Chondrocyte (in vitro differentiated cells): ENCODE measurements at places on chromosomes 2 and 18. TPM values are rescaled to one million over a fixed set of nuclear protein-coding genes. Genes with fewer than 3 reads are reported as not detected.

GRCh38 chr2:69118609-69119008 is 105.6 kb downstream of the ANTXR1 start:
- no peak for DNase-seq

GRCh38 chr18:2797951-2798350 is 48.9 kb upstream of the EMILIN2 start:
- DNase-seq: no peak

GRCh38 chr2:148982282-148982681 is 56.2 kb upstream of the LYPD6B start:
- no peak for DNase-seq

DNA sequence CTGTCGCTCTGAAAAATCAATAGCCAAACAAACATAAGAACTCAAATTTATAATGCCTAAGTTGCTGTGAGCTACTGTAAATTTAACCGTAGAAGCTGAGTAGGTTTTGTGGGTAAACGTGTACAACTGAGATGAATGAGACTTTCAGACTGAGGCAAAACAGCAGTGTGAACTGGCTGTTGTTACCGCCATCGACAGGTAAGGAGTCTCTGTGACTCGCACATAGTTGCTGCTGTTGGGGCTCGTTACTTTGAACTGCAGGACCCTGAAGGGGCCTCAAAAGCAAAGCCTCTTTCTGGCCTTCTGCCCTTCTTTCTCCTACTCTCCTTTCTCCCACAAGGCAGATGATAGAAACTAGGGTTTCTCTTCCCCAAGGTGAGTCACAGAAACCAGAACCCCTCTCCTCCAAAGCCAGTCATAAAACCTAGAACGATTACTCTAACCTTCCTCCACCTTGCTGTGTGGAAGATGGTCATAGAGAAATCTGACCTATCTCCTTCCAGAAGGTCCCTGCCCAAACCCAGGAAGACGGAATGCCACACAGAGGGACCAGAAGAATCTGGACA is 101.2 kb downstream of the DLGAP1 start:
- no peak for DNase-seq

DNA sequence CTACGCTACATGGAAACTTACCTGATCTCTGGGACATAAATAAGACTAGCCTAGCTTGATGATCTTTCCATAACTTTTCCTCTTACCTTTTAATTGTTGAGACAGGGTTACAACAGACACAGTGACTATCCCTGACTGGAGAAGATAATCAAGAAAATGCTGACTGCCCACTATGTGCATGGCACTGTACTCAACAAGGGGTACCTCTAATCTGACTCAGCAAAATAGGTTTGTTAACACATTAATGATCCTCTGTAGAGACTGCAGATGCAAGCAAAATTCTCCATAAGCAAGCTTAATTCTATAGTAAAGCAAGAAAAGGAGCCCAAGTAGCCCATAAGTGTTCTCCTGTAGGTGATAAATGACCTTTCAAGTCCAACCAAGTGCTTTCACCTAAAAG is 25.5 kb downstream of the ACVR1C start:
- no peak for DNase-seq

DNA sequence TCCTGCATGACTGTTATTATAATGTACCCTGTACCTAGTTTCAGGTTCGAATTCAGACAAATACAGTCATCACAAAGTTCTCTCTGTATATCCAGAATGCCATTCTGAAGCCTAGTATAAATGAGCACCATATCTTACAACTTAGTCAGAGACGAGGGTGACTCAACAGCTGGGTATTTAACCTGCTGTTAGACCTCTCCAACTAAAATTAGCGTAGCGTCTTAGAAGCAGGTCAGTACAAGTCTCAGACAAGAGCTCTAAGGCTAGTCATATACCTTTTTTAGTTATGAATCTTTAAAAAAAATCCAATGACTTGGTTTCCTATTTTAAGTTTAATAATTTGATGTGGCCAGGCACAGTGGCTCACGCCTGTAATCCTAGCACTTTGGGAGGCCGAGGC is 74.1 kb downstream of the CABYR start:
- no peak for DNase-seq

- no peak for DNase-seq
Observed at GRCh38 chr2:199273042-199273511, 184.7 kb downstream of the SATB2 start.

- DNase-seq: no peak
Observed at GRCh38 chr18:24959051-24959476, 392.9 kb downstream of the ZNF521 start.

- DNase-seq: no peak
Observed at GRCh38 chr2:216522892-216523502, 24.4 kb downstream of the RPL37A start.

DNA sequence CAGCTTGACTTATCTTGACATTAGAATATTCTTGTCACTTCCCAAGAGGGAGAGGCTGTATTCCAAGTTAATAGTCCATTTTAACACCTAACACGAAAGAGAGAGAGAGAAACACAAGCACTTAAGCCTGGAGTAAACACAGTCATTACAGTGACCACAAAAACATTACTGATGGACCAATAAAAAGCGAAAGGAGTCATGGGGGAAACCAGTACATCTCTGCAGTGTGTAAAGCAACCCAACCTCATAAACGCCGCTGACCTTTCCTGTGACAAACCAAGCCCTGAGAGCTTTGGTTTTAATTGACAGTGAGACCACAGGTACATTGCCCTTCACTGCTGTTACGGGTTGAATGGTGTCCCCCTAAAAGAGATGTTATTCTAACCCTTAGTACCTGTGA is 78.3 kb downstream of the SMAD4 start:
- DNase-seq: no peak

- DNase-seq: no peak
Observed at GRCh38 chr2:10202131-10202665, 79.7 kb downstream of the RRM2 start.

GRCh38 chr2:170047331-170048065 is 130.4 kb upstream of the MYO3B start:
- DNase-seq: no peak

- no peak for DNase-seq
Observed at GRCh38 chr2:184596819-184597411, 1.4 kb upstream of the ZNF804A start.

GRCh38 chr2:144529841-144530240 is 9.9 kb upstream of the ZEB2 start:
- no peak for DNase-seq

DNA sequence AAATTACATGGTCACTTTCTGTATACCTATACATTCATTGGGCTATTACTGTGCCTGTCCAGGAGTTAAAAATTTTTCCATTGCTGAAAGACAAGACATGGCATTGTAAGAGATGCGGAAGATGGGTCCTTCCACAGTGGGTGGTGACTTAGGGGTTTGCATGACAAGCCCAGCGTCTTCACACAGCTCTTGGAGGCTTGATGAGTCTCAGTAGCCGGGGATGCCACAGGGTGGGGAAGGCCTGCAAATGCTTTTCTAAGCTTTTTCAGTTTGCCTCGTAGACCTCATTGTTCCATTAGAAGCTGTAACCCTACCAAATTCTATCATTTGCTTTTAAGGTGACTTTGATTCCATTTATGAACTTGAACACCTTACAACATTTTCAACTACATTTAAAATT is 18.1 kb upstream of the MAPRE3 start:
- DNase-seq: no peak

DNA sequence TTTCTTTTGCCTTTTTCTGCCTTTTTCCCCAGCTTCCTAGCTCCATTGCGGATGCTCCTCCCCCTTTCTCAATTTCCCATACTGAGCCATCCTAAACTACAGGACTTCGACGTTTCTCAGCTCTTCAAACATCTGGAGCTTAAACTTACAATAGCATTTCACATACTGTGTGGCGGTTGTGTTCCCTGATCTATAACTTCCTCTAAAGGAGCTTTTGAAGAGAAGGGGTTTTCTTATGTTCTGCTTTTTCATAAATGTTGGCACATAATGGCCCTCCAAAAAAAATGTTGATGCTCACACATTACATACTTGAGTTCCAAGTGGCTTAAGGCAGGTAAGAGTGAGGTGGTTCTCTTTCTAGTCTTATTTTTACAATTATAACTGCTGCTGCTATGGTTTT is 87.4 kb downstream of the RNF144A start:
- DNase-seq: no peak

Gene CHRND
- total RNA-seq: not detected in 3 replicates

Gene FKBP1B
- total RNA-seq: 10.4 to 18.2 TPM (median 16.2 TPM) in 3 replicates

Gene KANSL1L
- total RNA-seq: 11.8 to 15.5 TPM (median 12.2 TPM) in 3 replicates

Gene DOK6
- 5.9 to 15.1 TPM (median 8.9 TPM) in 3 replicates for total RNA-seq

Gene C1D
- total RNA-seq: 11.9 to 16.2 TPM (median 13.7 TPM) in 3 replicates

Gene TTN
- not detected in 3 replicates for total RNA-seq

Gene CXCR4
- total RNA-seq: not detected in 3 replicates

Gene KCNG3
- total RNA-seq: 0.05 TPM in 1 of 3 replicates, not detected in the others

Gene UGT1A6
- total RNA-seq: 0.17 TPM in 1 of 3 replicates, not detected in the others
